ENCODE measurements at places on chromosomes 3 and 15. TPM values are rescaled to one million over a fixed set of nuclear protein-coding genes. Genes with fewer than 3 reads are reported as not detected.

The GHRL gene
- total RNA-seq, result 45.8 TPM

The FETUB gene
- not detected for total RNA-seq

The MYEF2 gene
- 126 TPM for total RNA-seq

The CLEC3B gene
- not detected for total RNA-seq

The PLCH1 gene
- total RNA-seq, result 14.2 TPM

DNA sequence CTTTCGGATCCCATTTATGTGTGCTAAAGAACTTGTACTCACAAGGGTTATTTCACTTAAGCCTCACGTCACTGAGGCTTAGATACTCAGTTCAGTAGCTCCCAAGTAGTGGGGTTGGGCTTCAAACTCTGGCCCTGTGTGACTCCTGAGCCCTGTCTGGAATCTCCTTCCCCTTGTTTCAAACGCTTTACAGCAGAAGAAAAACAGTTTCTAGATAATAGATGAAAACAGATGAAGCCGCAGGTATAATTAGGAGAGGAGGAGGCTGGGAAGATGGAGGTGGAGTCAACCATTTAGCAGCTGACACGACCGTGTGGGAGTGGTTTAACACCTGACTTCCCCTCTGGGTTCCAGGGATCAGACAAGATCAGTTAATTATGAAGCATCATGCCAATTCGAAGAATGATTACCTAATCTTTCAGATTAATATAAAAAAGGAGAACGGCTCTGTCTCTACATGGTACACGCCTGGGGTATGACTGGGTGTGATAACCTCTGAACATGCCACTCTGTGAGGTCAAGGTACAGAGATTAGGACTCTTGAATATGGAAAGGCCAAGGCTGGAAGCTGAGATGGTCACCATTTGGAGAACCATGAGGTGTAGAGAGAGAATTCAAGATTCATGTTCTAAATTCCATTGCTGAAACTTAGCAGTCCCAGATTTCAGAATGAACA is 31.1 kb downstream of the TPM1 start:
- no peak for DNase-seq

DNA sequence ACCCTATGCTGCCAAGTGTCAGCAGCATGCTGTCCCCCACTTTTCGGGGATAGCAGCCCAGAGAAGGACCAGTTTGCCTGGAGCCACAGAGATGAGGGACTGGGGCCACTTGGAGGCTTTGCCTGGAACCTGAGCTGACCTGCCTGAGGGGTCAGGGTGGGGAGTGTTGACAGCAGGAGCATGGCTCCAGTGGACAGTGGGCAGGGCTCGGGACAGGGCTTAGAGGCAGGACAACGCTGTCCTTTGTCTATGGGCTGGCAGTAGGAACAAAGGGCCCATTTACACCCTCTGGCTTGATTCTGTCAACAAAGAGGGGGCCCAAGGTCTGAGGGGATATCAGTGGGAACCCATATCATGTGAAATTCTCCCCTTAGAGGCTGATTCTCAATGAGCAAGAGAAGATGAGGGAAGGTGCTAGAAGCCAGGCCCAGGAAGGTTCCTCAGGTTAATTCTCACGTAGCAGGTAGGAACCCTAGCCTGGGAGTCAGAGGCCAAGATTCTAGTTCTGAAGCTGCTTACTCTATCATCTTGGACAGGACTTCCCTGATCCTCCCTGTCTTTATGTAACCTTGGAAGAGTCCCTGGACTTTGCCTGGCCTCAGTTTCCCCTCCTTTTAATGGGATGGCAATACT is 29.7 kb upstream of the HHATL start:
- no peak for DNase-seq

DNA sequence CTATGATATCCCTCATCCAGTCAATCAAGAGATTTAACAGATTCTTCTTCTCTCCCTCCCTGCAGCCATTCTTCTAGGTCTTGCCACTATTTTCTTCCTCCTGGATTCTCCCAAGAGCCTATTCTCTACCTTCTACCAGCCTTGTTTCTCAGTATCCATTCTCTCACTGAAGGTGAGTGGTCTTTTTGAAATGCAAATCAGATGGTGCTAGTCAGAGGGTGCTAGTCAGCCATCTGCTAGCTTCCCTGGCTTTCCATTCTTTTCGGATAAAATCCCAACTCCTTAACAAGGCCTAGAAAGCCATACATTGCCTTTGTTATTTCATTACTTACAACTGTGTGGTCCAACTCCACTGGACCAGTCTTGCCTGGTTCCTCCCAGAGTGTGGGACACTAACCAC is 734.3 kb upstream of the CFAP20DC start:
- DNase-seq, result no peak

DNA sequence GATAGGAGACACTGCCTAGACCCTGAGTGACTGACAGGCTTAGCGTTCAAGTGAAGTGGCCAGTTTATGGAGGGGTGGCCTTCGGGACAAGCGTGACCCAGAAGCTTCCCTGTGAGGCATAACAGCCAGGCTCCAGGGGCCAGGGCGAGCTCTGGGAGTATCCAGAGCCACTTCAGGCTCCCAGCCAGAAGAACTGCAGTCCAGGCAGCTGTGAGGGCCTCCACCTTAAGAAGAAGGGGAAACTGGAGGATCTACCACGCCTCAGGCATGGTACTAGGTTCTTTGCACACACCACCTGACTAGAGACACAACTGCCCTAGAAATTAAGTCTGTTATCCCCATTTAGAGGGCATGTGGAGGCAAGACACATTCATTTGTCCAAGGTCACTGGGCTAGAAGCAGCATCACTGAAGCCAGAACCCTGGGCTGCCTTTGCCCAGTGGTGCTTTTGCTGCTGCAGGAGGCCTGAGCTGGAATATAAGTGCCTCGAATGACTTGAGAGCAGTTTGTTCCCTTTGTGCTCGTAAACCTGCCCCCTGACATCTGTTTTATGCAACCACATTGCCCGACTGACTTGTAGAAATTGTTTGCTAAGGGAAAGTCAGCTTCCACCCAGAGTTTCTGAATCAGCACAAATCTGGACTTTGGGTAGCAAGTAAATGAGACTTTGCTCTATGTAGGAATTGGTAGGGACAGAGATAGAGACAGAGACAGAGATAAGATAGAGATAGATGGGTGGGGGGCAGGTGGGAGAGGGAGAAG is 23.3 kb downstream of the RASGRF1 start:
- no peak for DNase-seq

GRCh38 chr15:47523681-47524475 is 193.4 kb upstream of the SEMA6D start:
- DNase-seq, result no peak

DNA sequence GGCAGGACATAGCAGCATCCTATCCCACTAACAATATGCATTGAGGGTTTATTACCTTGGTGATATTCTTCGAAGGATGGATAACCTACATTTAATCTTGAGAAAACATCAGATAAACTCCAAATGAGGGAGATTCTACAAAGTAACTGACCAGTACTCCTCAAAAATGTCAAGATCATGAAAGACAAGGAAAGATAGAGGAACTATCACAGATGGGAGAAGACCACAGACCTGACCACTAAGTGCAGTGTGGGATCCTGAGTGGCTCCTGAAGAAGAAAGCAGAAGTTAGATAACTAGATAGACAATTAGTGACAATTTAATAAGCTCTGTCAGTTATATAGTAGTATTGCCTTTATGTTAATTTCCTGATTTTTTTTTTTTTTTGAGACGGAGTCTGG is 17.7 kb upstream of the CGNL1 start:
- no peak for DNase-seq

DNA sequence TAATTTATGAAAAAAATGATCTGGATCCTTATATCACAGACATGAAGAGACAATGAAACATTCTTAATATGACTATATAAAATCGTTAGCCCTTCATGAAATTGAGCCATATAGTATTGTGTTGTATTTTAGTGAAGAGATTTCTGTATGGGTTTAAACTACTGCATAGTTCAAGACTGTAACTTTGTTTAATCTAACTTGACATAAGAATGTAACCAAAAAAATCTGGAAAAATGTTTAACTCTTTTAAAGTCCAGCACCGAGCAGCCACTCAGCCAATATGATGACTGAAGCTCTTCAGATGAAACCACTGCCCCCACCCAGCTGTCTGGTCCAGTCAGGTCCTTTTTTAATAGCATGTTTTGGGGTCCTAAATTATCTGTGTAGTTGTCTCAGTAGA is 4.9 kb downstream of the NANOGP8 start:
- DNase-seq, result no peak

- peak; percentile 25 for DNase-seq
These were observed 12.8 kb downstream of the IQGAP1 start for GRCh38 chr15:90400759-90401314.

GRCh38 chr3:10505050-10505790 is at the start of gene ATP2B2:
TSS of gene ATP2B2 (minus strand) at chr3:10505586. CDS start at chr3:10449543, 56,043 bp downstream.
- DNase-seq, result no peak

DNA sequence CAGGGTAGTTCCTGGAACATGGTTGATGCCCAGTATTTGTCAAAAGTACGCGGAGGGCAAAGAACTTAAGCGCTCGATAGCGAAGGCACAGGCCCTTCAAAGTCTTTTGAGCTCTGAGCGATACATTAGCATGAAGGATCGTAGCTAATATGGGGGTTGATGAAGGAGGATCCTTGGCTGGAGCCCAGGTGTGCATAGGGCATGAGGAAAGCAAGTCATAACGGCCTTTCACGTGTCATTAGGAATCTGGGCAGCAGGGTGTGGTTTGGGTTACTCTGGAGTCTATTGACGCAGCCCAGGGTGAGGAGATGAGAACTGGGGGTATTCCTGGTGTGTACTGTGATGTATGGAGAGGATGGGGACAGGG is 31.7 kb downstream of the SPINK8 start:
- DNase-seq, result no peak

- DNase-seq, result no peak
These were observed 71.0 kb upstream of the GALNT15 start for GRCh38 chr3:16103472-16103871.

DNA sequence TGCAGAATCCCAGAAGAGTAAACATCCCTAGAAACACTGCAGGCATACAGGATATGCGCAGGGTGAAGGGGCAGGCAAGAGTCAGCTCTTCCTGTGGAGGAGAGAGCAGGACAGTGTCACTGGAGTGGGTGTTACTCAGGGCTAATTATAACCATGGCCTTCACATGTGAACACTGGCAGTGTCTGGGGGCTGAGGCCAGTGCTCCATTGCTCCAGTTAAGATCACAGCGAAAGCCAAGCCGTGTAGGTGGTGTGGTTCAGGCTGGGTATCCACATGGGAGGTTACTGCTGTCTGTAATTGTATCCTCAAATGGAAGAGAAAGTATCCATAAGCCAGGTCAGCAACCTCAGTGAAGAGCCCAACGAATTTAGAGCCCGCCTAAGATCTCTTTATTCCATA is 84.6 kb downstream of the MESD start:
- DNase-seq, result no peak

DNA sequence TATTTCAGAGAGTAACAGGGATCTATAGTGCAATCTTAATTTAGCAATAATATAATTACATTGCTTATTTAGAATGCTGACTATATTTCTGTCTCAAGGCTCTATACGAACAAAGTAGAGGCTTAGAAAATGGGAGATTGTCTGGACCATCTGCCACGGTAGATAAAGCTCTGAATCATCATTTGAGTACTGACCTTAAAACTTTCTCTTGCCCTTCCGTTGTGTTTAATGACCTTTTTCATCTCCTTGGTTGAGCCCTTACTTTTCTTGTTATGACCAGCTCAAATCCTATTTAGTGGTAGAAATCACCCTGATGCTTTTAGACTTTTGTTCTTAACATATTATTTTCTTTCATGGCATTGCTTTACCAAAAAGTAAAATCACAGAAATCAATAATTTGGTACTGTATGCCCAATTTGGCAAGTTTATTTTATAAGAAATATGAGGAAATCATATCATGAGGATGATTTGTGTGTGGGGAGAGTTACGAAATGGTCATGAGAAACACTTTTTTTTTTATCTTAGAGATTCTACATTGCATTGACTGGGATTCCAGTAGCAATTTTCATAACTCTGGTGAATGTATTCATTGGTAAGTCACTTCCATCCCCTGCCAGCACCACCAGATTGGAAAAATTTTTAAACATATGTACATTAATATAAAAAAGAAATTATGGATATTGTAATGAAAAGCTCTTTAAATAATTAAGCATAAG is 11.0 kb downstream of the NDUFB5 start:
- DNase-seq, result no peak

- no peak for DNase-seq
These were observed 290.4 kb upstream of the C2CD4B start for GRCh38 chr15:62455441-62455921.

GRCh38 chr15:73139744-73140553 is 87.7 kb downstream of the NEO1 start:
- DNase-seq, result no peak

DNA sequence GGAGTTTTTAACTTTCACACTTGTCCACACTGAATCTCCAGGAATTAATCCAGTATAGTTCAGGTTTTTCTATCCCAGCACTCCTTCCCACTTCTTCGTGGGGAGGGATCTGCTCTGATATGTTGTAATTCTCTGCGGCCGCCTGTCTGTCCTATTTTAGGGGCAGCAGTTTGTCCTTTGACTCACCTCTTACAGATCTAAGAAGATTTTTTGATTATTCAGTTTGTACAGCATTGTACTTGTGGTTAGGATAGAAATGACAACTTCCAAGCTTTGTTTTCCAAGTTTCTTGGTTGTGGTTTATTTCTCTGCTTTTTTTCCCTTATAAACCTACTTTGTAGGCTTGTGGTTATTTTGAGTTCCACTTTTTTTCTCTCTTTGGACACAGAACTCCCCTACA is 601.7 kb downstream of the SI start:
- no peak for DNase-seq

GRCh38 chr15:48002767-48003166 is 118.0 kb upstream of the SLC24A5 start:
- no peak for DNase-seq

DNA sequence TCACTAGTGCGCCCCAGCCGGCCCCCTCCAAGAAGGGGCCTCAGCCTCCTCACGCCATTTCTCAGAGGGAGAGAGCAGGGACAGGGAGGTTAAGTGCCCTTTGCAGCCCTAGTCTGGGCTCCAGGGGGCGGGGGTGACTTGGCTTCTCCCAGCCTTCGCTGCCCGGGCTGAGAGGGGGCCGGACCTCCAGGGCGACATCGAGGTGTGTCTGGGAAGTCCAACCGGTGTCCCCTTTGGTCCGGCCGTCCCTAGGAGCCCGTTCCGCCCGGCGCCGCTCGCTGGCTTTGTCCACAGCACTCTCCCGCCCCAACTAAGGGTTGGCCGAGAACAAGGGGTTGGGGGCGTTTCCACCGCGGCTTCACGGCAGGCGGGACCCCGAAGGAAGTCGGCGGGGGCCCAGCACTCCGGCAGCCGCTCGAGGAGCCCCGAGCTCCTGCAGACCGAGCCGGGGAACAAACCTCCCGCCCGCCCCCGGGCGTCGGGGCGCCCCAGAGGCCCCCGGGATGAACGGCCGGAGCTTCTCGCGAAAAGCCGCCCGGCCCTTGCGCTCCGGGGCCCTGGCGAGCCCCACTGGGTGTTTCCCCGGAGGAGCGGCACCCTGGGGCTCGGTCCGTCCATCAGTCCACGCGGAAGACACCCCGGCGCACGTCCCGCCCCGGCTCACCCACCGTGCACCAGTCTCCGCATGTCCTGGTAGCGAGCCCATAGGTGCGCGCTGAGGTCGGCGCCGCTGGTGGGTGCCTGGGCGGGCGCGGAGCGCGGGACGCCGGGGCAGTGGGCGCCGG is 627 bp downstream of the NT5DC2 start:
- DNase-seq, result no peak
